ENCODE measurements at places on chromosomes 1 and 21.
A peak's percentile ranks its signal among the peaks of the same experiment; 100 is the strongest.

DNA sequence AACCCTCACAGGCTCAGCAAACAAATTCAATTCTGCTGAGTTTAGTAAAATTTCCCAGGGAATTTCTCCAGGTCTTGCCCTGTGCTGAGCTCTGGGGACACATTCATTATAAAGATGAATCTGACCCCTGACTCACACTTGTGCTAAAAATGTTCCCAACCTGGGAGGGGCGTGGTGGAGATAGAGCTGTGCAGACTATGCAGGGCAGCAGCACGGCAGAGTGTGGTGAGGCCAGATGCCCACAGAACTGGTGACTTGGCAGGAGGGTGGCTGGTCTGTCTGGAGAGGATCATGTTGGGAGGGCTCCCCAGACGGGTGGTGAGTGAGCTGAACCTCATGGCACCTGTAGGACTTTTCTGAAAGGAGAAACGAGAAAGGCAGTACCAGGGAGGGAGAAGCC is 31.6 kb downstream of the FAAH start:
- DNase-seq = no peak

GRCh38 chr1:48530727-48531351 is 58.8 kb upstream of the SPATA6 start:
- DNase-seq = peak; percentile 73

DNA sequence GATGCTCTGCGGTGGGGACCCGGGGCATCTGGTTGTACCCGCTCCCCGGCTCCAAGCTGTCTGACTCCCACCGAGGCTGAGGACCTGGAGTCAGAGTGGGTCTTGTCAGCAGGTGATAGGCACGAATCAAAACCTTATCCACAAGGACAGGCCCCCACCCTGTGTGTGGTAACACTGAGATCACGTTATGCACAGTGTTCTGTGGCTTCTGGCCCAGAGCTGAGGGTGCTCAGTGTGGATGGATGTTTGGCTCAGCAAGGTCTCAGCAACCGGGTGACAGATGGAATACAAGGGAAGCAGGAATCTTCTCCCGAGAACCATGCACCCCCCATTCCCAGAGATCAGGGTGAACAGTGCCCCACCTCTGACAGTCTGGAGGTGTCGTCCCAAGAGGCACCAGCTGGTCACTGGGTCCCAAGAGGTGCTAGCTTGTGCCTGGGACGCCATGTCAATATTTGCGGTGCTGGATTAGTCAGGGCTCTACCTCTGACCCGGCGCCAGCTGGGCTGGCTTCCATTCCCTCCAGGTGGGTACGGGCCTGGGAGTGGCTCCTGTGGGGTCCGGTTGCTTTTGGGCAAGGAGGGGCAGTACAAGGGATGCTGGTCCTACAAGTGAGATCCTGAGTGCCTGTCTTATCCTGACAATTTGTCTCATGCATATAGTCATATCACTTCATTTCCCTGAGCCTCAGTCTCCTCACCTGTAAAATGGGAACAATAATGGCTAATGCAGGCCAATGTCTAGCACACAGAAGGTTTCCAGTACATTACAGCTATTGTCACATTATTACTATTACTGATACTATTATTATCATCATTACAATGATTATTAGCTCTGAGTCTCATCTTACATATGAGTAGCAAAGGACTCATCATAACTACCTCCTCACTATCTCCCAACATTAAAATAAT is 957 bp downstream of the CAPN9 start:
- DNase-seq = no peak

DNA sequence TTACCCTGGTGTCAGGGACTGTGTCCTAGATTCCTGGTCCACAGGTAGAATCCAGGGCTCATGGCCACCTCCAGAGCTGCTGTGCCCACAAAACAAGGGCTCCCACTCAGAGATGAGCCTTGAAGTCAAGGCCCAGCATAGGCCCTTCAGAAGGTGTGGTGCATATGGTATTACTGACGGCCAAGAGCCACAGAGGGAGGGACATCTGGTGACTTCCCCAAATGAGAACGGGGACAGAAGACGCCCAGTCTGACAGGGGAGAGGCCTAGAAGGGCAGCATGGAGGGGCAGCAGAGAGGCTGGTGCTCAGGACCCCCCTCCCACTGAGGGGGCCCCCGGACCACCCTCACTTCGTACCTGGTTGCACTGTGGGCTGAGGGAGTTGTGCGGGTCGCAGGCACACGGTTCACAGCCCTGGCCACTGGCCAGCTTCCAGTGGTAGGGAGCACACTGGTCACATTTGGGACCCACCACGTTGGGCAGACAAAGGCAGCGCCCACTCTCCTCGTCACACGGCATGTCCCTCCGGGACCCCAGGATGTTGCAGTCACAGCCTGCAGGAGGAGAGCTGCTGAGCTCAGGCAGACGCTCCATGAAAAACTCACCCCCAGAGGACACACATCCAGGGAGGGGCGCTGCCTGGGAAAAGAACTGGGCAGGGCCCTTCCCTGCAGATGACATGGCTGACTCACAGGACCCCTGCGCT is 25.0 kb downstream of the LAMB3 start:
- DNase-seq = no peak

GRCh38 chr1:32073299-32074229 is 825 bp downstream of the TMEM39B start:
- DNase-seq = no peak

- DNase-seq = no peak
Measured at GRCh38 chr1:243229526-243229925, 25.6 kb downstream of the CEP170 start.

DNA sequence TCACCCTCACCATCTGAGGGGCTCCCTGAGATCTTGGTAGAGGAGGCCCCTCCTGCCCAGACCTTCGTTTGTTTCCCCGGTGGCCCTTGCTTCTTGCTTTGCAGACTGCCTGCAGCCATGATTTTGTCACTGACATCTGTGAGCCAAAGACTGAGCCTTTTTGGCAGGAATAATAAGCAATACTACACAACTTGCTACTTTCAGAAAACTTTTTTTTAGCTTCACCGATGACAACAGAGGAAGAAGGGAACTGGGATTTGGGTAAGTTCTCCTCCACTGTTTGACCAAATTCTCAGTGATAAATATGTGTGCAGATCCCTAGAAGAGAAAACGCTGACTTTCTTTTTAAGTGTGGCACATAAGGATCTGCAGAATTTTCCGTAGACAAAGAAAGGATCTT is 11.7 kb upstream of the CD101 start:
- no peak for DNase-seq

GRCh38 chr21:39588884-39589283 is 23.9 kb upstream of the B3GALT5 start:
- DNase-seq = no peak

Data from hematopoietic multipotent progenitor cell (in vitro differentiated cells).